Articular chondrocyte of knee joint (primary cell): ENCODE measurements at places on chromosomes 4 and X. TPM values are rescaled to one million over a fixed set of nuclear protein-coding genes. Genes with fewer than 3 reads are reported as not detected.

The ZMAT1 gene
- total RNA-seq: 1.4 TPM in 2 replicates

The UBL4A gene
- total RNA-seq: 28.0 and 29.6 TPM in 2 replicates

The KCTD8 gene
- not detected in 2 replicates for total RNA-seq

The AGTR2 gene
- not detected in 2 replicates for total RNA-seq

The ELF4 gene
- total RNA-seq: 13.6 and 16.7 TPM in 2 replicates

The FAM9B gene
- not detected in 2 replicates for total RNA-seq

The SLC38A5 gene
- total RNA-seq: 21.3 and 26.4 TPM in 2 replicates

The CLDN22 gene
- not detected in 2 replicates for total RNA-seq

The TLR7 gene
- total RNA-seq: not detected in 2 replicates

The ITM2A gene
- 3.4 and 6.3 TPM in 2 replicates for total RNA-seq

The TEC gene
- 0.91 and 1.8 TPM in 2 replicates for total RNA-seq

The MRPS18C gene
- total RNA-seq: 17.2 and 25.6 TPM in 2 replicates
